ENCODE measurements at places on chromosomes 13 and 19.

GRCh38 chr19:40639638-40639982, 38.4 kb downstream of the LTBP4 start:
- no peak for DNase-seq

GRCh38 chr19:36136964-36137686, 2.7 kb upstream of the CAPNS1 start:
- DNase-seq = no peak

GRCh38 chr13:33251131-33251661, 34.4 kb downstream of the STARD13 start:
- no peak for DNase-seq

GRCh38 chr19:17248011-17248776, 2.5 kb upstream of the NR2F6 start:
- DNase-seq = no peak

DNA sequence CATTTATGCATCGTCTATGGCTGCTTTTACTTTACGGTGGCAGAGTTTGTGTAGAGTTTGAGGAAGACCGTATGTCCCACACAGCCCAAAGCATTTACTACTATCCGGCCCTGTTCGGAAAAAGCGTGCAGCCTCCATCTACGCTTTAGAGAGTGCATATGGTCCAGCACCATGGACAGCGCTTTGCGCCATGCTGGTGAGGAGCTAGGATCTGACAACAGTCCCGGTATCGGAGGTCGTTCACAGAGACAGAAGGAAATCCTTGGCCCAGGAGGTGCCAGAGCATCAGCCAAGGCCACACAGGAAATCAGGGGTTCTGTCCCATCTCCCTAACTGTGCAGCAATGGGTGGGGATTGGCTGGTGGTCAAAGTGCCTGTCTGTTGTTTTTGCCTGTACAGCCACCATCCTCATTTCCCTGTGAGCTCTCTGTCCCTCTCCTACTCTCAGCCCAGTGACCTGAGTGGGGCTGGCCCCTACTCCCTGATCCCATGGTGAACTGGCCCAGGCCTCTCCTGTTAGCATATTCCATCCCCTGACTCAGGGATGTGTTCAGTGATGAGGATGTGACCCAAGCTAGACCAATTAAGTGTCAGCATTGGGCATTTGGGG, 16.2 kb upstream of the PRODH2 start:
- peak; percentile 44 for DNase-seq

GRCh38 chr13:78623132-78623531, 19.8 kb upstream of the POU4F1 start:
- no peak for DNase-seq

DNA sequence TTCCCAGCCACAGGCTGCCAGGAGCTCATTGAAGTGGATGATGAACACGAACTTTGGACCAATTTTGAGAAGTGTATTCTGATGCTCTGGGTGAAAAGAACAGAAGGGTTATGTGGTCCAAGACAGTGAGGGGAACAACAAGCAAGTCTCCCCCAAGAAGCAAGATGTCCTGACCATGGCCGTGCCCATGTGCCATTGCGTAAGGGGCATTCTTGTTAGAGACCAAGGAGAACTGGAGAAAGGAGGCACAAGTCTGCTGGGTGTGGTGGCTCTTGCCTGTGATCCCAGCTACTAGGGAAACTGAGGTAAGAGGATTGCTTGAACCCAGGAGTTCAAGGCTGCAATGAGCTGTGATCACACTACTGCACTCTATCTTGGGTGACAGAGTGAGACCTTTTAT, 27.0 kb upstream of the UBAC2 start:
- DNase-seq = no peak

GRCh38 chr13:95784161-95784899, 107.4 kb downstream of the DNAJC3 start:
- no peak for DNase-seq

GRCh38 chr13:98141091-98141490, 1.8 kb upstream of the FARP1 start:
- no peak for DNase-seq

DNA sequence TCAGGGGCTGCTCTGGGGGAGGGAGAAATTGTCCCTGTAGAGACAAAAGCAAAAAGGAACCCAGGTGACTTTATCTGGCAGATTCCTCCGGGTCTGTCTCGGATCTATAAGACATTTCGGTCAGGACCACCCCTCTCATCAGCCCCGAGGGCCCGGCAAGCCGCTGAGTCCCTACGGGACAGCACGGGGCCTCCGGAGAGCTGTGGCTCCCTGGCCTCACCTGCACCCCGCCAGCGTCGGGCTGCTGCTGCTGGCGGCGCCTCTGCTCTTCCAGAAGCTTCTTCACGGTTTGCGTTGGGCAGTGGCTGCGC, 1.9 kb downstream of the NFKBID start:
- no peak for DNase-seq

GRCh38 chr13:22538400-22538799, 642.4 kb upstream of the SGCG start:
- no peak for DNase-seq

DNA sequence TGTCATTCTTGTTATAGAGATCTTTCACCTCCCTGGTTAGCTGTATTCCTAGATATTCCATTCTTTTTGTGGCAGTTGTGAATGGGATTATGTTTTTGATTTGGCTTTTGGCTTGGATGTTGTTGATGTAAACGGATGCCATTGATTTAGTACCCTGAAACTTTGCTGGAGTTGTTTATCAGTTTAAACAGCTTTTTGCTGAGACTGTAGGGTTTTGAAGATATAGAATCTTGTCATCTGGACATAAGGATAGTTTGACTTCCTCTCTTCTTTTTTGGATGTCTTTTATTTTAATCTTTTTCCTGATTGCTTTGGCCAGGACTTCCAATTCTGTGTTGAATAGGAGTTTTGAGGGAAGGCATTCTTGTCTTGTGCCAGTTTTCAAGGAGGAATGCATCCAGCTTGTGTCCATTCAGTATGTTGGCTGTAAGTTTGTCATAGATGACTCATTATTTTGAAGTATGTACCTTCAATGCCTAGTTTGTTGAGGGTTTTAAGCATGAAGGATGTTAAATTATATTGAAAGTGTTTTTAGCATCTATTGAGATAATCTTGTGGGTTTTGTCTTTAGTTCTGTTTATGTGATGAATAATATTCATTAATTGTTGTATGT, 16.8 kb downstream of the ZNF431 start:
- DNase-seq = no peak

GRCh38 chr13:101017123-101017872, 342.7 kb upstream of the TMTC4 start:
- DNase-seq = no peak

- DNase-seq = no peak
Measured at GRCh38 chr19:50434525-50434924, 1.8 kb downstream of the MYBPC2 start.

GRCh38 chr13:27140060-27140459, 31.6 kb downstream of the USP12 start:
- DNase-seq = no peak

DNA sequence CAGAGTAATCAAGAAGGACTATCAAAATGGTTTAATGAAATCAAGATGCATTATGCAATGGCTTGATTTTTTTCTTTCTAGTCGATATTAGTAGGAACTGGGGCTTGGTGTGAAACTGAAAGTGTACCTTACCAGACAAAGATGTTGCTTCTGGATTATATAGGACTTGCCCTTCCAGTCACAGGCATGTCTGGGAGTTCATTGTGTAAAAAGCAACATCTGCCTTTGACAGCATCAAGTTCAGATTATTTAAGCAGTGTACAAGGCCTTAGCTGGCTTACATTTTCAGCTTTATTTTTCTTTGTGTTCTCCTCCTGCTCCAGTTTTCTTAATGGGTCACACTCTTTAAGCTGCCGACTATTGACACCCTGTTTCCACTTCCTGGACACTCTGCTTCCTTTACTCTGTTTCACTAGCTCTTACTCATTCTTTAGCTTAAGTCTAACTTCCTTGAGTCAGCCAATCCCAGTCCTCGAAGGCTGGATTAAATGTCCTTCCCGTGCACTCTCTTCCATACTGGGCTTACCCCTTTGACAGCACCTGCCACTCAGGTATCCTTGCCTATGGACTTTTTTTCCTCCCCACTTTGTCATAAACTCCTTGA, 29.4 kb upstream of the OLFM4 start:
- DNase-seq = no peak

DNA sequence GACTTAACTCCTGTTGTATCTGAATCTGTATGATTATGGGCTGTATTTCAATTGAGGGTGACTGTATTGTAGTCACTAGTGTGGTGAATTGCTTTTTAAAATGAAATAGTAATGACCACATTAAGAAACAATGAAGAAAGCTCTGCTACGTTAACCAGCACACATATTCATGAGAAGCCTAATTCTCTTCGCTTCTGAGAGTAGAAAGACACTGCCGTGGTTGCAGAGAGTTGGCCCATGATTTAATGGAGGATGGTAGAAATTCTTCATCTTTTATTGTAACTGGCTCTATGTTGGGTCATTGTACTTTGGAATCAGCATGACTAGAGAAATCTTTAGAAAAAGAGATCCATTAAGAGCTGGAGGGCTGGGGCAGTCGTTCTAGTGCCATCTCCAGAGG, 451.5 kb downstream of the PCDH17 start:
- no peak for DNase-seq

All from T-cell (primary cell).